Activated T-cell treated with anti-CD3 and anti-CD28 coated beads, Interleukin-2, amount 50 U/mL, for 72 hours (primary cell): ENCODE measurements at places on chromosomes 5 and 9. TPM values are rescaled to one million over a fixed set of nuclear protein-coding genes. Genes with fewer than 3 reads are reported as not detected.

SPAG8 gene
- total RNA-seq = 1.4 TPM

GRCh38 chr5:97531549-97531948, 348.5 kb upstream of the RIOK2 start:
- DNase-seq = no peak

DNA sequence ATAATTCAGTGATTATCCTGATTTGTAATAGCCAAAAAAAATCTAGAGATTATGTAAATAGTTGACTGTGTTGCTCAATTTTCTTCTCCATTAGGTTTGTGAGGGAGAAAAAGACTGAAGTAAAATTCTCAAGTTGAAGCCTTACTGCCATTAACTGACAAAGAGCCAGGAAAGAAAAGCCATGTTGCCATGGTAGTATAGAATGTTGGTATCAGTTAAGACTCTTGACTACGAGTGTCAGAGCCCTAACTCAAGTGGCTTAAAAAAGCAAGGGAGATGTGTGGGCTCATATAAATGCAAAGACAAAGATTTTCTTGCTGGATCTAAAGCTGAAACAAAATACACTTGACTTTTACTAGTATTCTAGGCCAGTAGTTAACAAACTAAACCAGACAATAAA, 571.7 kb downstream of the KCTD16 start:
- DNase-seq = no peak

ARID3C gene
- 0.29 TPM for total RNA-seq

CAMK2A gene
- not detected for total RNA-seq

DNA sequence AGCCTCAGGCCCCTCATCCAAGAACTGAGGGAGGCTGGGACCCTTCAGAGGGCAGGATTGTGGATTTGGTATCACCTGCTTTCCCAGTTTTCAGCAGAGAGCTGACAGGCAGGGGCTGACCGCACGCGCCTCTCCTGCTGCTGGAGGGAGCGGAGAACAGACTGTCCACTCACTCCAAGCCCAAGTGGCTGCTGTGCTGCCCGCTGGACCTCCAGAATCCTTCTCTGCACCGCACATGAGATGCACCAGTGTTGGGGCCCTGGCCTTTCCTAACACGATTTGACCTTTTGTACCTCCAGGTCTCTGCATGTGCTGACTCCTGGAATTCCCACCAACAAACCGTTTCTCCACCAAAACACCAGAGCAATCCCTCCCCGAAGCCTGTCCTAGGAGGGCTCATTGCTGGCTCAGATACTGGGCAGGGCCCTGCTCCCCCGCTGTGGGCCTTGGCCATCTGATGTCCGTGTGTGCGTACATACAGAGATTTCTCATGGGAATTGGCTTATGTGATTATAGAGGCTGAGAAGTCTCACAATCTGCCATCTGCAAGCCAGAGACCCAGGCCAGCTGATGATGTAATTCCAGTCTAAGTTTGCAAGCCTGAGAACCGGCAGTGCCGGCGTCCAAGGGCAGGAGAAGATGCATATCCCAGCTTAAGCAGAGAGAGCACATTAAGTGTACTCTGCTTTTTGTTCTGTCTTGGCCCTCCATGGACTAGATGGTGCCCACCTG, 141.7 kb downstream of the GADD45G start:
- DNase-seq = no peak

- DNase-seq = no peak
These were observed 26.0 kb downstream of the TMEM174 start for GRCh38 chr5:73198833-73199592.

PCDHB9 gene
- total RNA-seq = not detected

ST8SIA4 gene
- total RNA-seq = 47.1 TPM

DNA sequence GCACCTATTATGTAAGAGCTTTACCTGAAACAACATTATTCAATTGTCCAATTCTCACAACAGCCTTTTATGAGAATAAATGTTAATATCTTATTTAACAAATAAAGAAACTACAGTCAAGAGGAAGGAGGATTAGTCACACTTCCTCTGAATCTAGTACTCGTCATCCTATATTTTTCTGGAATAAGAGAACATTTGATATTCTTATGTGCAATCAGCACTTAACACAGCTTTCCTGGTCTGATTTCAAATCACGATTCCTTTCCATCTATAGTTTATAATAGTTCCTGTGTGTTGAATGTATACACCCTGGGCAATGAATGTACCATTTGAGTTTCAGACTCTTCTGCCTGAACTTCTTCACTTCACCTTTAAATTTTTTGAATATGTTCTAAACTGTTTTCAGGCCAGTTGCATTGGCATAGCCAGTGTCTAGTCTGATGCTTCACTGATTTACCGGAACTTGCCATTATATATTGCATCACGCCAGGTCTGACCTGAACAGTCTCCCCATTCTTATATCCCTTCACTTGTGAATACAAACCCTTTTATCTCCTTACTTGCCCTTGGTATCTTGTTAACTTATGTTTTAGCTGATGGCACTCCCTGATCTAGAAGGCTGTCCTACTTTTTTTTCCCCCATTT, 698.3 kb downstream of the MAT2B start:
- DNase-seq = no peak

- no peak for DNase-seq
These were observed 95.2 kb downstream of the DAP start for GRCh38 chr5:10665799-10666198.

BSPRY gene
- total RNA-seq = 20.2 TPM

HTR4 gene
- total RNA-seq = not detected

GABRB2 gene
- not detected for total RNA-seq
